ENCODE measurements at places on chromosomes 11 and 22.
A peak's percentile ranks its signal among the peaks of the same experiment; 100 is the strongest.

DNA sequence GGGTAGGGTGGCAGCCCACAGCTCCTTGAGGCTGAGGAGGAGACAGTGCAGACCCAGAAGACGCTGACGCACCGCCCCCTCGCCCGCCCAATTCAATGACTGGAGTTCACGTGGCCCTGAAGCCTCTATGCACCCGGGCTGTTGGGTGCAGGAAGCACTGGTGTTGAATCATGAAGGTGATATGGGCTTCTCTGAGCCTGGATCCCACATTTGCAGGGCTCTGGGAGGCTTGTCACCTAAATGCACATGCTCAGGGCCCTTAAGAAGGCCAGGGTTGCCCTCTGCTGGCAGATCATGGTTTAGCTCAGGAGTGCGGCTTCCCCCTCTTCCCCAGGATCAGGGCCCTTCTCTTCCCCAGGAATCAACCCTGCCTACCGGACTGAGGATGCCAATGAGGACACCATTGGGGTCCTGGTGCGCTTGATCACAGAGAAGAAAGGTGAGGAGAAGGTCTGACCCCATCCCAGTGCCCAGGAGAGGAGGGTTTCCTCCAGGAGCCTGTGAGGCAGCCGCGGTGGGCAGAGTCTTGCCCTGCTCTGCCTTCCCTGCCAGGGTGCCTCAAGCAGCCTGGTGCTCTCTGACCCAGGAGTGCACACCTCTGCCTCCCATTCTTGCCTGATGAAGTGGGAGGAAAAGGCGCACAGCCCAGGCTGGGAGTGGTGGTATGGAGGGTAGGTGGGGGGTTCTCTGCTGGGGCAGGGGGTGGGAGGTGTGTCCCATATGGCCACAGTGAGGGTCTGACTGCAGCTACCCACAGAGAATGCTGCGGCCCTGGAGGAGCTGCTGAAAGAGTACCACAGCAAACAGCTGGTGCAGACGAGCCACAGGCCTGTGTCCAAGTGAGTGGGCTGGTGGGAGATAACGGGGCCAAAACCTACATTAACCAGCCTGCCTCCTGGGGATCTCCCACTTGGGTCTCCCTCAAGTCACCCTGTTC is 17.5 kb downstream of the RELT start:
- DNase-seq = peak; percentile 73

DNA sequence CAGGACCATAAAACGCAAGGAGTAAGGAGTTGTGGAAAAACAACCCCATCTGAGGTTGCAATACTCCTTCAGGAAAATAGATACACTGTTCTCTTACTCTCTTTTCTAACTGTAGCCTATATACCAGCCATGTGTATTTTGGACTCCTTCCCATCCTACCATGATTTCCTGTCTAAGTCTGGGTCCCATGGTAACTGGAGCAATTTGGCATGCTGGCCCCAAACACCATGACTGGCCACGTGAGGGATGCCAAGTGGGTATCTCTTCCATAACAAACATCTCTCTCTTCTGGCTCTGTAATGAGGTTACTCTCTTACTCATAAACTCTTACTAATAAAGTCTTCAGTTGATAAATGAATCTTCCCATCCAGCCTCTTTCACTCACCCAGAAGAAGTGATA is 26.5 kb downstream of the ABTB2 start:
- DNase-seq = peak; percentile 83

- DNase-seq = no peak
Measured at GRCh38 chr11:117946156-117946841, 17.1 kb upstream of the TMPRSS13 start.

GRCh38 chr22:45503816-45504372 is 1.2 kb downstream of the FBLN1 start:
- DNase-seq = no peak

- peak; percentile 87 for DNase-seq
Measured at GRCh38 chr11:46006418-46007070, 84.1 kb downstream of the LARGE2 start.

DNA sequence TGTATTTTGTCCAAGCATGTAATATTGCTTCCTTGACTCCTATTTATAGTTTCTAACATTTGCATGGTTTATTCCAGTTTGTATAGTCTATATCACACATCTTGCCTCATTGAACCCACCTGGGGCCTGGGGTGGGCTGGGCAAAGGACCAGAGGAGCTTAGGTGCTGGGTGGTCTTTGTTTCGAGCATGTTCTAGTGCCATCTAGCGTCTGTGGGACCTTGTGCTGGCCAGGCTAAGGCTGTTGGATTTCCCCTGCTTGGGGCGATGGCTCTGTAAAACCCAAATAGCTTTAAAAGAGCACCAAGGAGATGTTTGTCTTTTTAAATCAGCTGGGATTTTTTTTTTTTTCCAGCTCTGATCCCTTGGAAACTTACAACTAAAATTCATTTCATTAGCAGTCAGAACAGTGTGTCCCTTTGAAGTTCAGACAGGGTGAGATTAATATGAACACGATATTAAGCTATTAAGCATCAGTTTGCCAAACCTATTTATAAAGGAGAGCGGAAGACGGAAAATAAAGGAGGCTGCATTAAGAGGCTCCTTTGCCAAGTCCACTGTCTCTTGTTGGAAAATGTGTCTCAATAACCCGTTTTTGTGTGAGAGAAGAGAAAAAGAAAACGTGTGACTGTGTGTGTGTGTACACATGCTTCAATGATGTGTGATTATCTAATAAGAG is 157.4 kb downstream of the COMMD9 start:
- peak; percentile 76 for DNase-seq

GRCh38 chr11:126782810-126783209 is 217.8 kb downstream of the KIRREL3 start:
- DNase-seq = no peak

DNA sequence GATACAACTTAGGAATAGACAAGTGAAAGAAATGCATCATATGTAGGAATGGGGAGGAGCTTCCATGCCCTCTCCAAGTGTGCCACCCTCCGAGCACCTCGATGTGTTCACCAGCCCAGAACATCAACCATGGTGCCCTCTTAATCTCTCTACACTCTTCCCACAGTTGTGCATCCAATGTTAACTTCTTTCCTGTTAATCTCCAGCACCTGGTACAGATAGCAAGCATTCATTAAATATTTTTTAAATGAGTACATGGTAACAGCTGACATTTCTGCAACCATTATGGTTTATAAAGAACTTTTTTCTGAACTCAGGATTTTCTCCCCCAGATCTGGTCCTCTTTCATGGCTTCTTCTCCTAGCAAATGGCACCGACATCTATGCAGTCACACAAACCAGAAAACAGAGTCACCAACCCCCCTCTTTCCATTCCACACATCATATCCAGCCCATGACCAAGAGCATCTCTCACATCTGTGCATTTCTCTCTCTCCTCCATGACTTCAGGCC is 118.1 kb upstream of the CLPB start:
- no peak for DNase-seq

DNA sequence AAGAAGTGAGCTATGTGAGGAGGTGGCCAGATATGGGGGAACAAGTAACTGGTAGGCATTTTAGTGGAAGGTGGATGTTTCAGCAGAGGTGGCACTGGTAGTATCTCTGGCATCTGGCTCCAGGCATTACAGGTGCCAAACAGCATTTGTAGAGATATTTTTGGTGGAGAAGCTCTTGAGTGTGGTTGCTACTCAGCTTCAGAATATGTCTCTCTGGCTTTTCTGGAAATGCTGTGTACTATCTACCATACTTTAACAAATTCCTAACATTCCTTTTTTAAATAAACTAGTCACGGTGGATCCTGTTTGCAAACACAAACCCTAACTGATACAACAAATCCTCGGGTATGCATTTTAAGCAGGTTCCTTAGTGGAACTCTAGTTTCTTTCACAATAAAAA is 128.0 kb downstream of the BARX2 start:
- no peak for DNase-seq

DNA sequence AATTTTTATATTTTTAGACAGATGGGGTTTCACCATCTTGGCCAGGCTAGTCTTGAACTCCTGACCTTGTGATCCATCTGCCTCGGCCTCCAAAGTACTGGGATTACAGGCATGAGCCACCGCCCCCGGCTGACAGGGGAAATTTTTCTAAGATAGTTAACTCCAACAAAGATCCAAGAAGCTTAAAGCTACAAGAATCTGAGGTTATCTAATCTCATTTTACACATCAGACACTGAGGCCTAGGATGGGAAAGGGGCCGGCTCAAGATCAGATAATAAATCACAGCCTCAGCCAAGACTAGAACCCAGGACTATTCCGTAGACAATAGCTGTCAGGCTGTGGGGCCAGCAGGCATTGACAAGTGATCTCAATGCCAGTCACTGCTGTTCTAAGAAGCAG is 94.0 kb downstream of the AMBRA1 start:
- DNase-seq = no peak

DNA sequence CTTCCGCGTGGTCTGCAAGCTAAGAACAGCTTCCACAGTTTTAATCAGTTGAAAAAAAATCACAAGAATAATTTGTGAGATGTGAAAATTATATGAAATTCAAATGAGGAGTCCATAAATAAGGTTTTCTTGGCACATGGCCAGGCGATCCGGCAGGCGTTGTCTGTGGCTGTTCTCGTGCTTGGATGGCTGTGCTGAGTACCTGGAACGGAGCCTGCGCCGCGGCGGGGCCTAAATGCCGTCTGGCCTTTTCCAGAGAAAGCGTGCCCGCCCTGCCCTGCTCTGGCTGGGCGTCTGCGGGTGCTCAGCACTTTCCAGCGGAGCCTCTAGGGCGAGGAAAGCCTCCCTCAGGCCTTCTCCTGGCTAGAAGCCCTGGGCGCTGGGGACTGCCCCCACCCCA is 41.8 kb downstream of the OSBPL5 start:
- DNase-seq = peak; percentile 17

- DNase-seq = no peak
Measured at GRCh38 chr22:48568736-48569330, 1258.8 kb downstream of the BRD1 start.

DNA sequence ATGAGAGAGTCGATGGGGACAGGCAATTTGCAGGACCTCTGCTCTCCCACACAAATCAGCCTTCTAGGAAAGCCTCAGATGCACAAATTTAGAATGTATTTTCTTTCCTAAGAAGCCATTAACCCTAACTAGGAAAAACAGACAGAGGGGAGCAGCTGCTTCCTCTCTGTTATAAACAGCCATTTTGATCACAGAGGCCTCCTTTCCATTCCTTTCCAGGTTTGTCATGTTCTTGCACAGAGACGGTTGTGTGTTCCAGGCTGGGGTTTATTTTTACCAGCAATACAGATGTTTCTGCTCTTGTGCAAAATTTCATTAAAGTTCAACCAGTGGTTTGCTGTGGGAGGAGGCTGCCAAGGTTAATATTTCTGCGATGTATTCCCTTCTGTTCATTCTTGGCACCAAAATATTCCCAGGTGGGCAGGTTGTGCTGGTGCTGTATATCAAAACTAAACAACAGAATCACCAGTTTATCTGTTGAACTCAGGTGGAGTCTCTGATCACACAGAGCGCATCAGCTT is 90.2 kb downstream of the NAV2 start:
- DNase-seq = peak; percentile 58

GRCh38 chr11:75845324-75845723 is 30.3 kb downstream of the UVRAG start:
- DNase-seq = no peak

GRCh38 chr11:97574976-97575665 is 1185.3 kb downstream of the JRKL start:
- no peak for DNase-seq

DNA sequence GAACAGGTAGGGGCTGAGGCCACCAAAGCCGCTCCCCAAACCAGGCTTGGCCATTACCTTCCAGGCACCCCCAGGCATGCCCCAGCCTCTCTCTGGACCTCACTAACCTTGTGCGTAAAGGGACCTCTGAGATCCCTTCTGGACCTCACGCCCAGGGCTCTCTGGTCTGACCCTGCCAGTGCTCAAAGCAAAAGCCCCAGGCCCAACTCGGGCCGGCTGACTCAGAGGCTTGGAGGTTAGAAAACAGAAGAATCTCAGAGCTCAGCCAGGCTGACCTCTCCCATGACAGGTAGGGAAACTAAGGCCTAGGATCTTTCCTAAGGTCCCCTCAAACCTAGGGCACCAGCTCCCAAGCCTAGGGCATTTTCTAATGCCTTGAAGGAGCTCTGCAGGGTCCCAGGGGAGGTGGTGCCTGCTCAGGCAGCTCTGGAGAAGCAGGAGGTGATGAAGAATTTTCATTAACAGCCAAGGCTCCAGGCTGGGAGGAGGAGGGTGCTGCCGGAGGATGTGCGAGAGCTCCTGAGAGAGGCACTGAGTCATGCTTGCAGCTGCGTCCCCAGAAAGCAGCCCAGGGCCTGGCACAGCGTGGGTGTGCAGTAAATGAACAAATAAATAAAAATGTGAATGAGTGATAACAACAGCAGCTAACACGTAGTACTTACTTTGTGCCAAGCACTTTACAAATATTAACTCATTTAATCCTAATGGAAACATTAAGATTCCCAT is 25.6 kb downstream of the ARRB1 start:
- peak; percentile 93 for DNase-seq

- peak; percentile 85 for DNase-seq
Measured at GRCh38 chr11:16981651-16982194, 32.5 kb downstream of the PLEKHA7 start.

- DNase-seq = peak; percentile 75
Measured at GRCh38 chr22:25368271-25368670, 148.8 kb downstream of the CRYBB2 start.
